ENCODE measurements at places on chromosomes 1 and 21.

DNA sequence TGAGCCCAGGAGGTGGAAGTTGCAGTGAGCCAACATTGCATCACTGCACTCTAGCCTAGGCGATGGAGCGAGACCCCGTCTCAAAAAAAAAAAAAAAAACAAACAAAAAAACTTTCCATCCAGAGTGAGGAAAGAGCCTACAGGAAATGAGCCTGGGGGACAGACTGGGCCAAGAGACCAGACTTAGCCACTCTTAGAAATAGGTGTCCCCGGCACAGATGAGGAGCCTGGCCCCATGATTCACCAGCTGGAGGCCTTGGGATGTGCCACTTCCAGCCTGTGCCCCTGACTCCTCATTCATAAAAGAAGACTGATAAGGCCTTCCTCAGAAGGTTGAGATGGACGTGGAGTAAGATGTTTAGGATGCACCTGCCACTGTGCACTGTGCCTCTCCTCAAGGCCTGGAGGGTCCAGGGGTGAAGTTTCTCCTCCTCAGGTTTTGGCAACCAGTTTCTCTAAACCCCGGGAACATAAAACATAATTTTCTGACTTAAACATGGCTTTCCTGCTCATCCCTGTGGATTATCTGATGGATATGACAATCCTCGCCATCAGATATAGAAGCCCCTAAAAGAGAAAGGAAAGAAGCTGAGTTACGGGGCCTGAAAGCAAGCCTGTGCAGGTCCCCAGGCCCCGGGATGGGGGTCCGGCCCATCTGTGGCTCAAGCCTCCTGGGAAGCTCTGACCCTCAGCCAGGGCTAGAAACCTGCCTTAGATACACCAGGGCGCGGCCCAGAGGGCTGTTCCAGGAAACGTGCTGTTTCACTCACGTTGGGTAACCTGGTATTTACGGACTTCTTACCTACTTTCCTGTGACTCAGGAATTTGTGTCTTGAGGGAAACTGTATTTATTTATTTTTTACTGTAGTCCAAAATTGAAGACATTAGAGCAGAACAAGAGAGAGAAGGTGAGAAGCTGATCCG lies 26.0 kb downstream of the MX1 start:
- no peak for DNase-seq

DNA sequence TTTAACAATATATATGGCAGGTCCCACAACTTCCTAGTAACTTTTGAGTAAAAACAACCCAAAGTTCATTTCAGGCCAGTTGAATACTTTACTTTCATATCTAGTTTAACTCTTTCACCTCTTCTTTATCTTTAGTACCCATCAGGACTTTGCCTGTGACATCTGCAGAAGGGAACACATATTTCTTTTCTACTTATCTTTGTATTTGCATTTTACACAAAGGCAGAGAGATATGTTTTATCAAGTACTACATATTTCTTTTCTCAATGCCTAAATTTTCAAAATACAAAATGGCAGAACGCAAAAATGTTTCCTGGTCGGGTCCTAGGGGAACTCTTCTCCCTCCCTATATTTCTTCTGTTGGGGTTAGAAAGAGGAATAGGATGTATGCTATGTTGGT lies 6.8 kb upstream of the PTPRC start:
- DNase-seq: no peak

DNA sequence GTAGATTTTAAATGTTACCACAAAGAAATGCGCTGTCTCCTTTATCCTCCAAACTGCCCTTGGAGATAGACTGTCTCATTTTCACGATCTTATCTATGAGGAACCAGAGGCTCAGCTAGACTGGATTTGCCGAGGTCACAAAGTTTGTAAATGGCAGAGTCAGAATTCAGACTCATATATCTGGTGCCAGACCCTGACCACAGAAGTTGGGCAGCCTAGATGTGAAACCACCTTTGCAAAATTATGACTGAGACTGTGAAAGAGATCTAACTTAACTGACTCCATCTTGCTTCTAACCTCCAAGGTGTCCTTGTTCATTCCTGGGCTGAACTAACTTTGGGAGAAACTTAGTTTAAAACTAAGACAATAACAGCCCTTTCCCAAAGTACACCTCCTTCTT lies 14.1 kb downstream of the CNR2 start:
- DNase-seq: no peak

DNA sequence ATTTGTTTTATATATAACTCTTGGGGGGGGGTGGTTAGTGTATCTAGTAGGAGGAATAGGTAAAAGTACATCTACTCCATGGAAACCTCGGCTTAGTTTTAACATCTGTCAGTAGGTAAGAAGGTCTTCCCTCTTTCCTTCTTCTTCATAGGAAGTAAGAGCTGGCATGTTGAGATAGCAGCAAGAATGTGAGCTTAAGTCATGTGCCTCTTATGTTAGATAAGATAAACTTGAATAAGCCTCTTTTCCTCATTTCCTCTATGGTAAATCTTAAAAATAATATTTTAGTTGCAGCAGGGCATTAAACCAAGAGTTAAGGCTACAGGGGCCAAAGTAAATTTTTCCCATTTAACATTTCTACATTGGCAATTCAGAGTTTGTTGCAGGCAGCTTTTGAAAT lies 100.4 kb downstream of the MAP3K21 start:
- no peak for DNase-seq

DNA sequence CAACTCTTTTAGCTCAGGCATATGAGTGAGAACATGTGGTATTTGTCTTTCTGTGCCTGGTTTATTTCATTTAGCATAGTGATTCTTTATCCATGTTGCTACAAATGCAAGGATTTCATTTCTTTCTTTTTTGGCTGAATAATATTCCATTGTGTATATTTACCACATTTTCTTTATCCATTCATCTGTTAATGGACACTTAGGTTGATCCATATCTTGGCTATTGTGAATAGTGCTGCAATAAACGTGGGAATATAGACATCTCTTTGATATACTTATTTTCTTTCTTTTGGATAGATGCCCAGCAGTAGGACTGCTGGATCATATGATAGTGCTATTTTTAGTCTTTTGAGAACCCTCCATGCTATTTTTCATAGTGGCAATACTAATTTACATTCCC lies 30.8 kb downstream of the ASB17 start:
- no peak for DNase-seq

DNA sequence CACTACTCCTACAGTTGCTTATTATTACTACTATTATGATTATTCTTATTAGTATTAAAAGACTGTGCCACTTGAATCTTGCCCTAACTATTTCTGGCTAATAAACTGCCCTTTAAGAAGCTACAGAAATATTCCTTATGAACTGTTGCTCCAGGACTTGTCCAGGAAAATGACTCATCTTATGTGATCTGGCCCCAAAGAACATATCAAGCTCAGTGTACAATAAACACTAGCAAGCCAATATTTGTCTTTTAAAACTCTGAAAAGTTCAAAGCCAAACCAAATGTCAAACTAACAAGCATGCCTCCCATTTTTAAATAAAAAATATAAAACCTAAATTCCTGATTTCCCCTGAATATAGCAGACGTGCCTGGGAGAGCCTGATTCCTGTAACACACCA lies 88.7 kb upstream of the SIM2 start:
- no peak for DNase-seq

DNA sequence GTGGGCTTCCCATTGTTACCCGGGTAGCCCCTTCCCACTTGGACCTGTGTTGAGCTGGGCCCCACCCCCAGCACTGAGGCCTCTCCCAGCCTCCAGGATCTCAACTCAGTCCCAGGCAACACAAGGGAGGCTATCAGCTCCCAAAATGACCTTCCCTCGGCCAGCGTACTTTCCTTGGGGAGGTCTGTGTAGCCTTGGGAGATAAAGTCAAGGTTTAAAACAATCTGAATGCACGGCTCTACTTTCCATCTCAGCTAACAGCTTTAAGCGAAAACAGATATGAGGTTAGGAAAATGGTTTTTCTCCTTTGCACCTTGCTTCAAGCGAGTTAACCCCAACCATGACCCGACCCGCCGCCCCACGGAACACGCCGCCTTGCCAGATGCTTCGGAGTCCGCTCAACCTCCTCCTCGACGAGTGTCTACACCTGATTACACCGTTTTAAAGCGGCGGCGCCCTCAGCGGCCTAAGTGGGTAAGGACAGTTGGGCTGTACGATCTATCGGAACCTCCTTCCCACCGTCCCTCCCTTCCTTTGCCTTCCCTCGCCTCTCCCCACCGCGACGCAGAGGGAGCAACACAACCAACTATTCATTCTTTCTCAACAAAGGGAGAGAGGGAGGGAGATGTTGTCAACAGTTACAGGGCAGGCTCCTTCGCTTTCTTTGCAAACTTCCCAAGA lies 1.1 kb downstream of the BCAR3 start:
- DNase-seq: peak; percentile 43

DNA sequence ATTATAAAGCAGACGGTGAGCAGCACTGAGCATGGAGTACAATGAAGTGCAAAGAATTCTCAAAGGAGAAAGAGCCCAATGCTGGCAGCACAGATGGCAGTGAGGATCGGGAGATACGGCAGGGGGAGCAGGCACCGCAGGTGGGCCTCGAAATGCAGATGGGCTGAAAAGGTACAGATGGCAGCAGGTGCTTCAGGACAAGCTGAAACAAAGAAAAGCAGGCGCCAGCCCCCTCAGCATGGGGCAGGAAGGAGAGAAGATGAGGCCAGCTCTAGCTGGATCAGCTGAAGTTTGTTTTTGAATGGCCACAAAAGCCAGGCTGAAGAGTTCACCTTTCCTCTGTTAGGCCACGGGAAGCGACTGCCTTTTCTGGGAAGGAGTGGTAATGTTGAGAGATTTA lies 7.7 kb downstream of the CFAP298 start:
- no peak for DNase-seq

GRCh38 chr21:34675871-34676270 lies 7.1 kb downstream of the CLIC6 start:
- DNase-seq: no peak

DNA sequence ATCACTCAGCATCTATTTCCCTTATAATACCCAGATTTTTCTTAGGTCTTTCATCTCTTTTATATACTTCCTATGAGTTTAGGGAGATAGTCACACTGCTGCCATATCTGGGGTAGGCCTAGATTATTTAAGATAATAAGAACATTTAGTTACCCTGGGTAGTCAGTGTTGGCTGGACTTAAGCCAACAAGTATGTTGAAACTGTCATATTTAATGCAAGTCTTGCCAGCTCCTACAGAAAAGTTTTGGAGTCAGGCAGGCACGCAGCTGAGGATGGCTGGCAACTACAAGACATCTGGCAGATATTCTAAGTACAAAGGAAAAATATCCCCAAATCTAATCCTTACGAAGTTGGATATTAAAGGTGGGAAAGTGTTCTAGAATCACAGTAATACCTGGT lies 19.2 kb upstream of the DEPDC1 start:
- no peak for DNase-seq

DNA sequence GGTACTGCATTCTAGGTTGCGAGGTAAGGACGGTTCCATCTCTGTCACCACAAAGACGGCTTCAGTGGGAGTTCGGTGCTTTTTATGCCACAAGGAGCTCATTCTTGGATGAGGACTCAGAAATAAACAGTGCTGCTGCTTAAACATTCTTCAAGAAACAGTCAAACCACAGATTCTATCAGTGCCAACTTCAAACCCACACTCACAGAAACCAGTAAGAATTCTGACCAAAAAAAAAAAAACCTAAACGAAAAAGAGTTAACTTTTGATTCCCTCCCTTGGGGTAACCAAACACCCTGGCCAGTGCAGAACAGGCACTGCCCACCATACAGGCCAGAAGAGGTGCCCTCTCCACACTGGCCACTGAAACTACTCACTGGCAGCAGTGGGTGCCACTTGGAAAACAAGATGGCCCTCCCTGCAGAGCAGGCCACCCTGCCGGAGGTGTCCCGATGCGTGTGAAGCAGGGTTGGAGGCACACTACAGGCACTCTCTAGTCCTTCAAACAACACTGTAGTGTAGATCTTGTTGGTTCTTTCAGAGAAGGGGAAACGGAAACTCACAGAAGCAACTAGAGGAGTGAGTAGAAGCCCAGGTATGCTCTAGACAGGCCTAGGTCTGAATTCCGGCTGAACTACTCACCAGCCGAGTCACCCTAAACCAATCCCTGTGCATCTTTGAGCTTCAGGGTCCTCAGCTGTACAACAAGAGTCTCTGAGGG lies 87.3 kb upstream of the TLR5 start:
- no peak for DNase-seq

DNA sequence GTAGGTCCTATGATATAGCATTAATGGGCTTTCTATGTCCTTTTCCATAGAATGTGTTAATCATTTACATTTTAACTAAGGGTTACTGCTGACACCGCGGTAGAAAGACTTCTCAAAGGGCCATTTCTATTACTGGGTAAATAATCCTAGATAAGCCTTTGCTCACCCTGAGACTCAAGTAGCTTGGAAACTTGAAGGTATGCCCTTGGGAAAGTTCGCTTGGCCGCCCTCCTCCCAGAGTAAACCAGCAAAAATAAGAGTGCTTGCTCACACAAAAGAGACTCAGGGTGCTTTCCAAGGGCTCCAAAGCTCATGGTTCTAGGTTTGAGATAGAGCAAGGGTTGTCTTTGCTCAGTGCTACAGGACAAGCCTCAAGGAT lies 85.8 kb upstream of the TMPRSS2 start:
- no peak for DNase-seq

DNA sequence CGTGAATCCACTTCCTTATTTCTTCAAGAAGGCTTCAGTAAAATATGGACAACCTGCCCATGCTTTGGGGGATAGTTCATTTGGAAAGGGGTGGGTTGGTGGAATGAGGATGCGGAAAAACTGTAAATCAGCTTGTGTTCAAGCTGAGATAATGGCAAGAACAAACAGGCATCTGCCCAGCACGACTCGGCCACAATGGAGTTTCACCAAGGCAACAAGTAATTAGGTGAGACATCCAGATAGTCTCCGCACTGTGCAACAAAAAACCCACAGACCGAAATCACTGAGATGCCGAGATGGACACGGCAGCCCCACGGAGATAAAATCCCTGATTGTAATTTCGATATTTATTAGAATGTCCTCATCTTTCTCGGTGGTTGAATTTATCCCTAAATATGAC lies 455.2 kb downstream of the AJAP1 start:
- DNase-seq: no peak

GRCh38 chr21:35164380-35164779 lies 115.3 kb upstream of the RUNX1 start:
- no peak for DNase-seq

DNA sequence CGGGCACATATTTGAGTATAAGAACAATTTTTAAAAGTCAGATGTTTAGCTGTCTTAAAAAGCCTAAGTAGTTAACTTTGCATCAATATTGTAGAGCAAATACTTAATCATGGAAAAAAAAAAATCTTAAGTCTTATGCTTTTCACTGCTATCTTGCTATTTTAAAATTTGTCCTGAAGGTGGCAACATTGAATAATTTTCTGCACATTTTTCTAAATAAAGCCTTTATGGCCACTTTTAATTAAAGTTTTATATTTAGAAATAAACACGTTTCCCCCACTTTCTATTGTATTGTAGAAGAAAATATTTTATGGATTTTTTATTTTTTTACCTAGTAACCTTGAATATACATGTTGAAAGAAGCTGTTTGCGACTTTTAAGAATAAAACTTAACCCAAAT lies 198.8 kb downstream of the AMY1C start:
- no peak for DNase-seq
